Cardiac muscle cell (in vitro differentiated cells and primary cell): ENCODE measurements at places on chromosomes 5 and 9.
A peak's percentile ranks its signal among the peaks of the same experiment; 100 is the strongest.

DNA sequence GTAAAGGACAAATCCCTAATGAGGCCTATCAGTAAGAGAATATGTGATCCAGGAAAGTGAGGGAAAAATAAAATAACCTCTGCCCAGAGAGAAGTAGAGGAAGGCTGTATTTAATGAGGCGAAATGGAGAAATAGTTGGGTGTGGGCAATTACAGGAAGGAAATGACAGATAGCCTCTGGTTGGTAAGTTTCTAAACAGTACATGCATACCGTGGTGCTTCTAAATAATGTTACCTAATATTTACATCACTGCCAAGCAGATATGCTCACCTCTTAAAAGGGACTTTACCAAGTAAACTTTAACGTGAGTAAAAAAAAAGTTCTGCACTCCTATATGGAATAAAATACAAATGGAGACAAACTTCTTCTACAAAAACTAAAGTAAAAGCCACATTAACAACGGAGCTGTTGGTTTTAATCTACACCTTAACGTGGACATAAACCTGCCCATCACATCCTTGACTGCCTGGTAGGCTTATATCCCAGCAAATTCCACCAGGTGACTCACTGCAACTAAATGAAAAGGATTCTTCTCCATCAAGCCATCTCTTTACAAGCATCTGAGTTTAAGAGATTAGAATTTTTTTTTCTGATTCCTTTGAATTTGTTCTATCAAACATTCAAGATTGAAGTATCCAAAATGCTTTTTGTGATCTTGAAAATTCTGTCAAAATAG lies 12.4 kb downstream of the NFIL3 start:
- DNase-seq: peak; percentile 47

GRCh38 chr9:107345327-107345726 lies 62.2 kb downstream of the RAD23B start:
- no peak for DNase-seq

DNA sequence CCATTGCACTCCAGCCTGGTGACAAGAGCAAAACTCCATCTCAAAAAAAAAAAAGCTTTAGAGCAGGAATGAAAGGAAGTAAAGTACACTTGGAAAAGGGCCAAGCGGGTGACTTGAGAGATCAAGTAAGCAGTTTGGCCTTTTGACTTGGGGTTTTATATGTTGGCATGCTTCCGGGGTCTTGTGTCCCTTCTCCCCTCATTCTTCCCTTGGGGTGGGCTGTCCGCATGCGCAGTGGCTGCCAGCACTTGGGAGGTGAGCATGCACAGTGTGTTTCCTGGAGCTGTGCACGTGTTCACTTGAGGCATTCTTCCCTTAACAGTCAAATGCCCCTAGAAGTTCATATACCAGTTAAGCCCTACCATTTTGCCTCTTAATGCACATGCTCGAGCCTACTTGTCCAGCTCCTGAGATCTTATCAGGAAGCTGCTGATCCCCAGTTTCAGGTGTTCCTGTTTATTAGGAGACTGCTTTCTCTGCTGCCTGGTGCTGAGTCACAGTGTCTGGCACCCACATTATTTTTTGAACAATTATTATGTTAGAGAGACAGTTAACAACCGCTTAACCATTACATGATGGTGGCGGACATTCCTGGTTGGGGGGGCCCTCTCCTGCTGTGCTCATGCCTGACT lies 32.6 kb upstream of the PRRC2B start:
- DNase-seq: peak; percentile 21

DNA sequence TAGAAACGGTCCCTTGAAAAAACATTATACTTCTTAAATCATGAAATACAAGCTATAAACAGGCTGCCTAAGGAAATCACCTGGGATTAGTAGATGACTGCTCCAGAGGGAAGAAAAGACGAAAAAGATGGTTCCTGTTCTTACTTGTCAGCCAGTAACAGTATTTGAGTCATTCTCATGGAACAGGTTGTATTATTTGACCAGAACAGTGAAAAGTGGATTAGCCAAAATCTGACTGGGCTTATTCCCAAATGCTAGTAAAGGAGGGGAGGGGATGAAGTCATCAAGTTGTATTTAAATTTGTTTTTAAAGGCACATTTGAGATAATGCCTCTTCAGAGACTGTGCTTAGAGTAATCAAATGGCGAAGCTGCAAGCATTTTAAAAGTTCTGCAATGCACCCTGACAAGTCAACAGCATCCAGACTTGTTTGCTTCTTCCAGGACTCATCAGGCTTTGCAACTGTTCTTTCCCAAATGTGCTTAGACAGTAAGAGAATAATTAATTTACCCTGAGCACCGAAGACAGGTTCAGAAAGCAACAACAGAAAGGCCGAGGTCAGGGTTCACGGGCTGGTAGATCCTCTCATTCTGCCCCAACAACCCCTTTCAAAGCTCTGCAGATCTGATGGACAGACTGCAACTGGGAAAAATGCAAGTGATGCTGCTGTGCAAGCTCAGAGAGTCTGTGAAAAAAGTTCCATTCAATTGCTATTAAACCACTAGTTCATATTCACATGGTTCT lies 800.6 kb downstream of the KCTD16 start:
- no peak for DNase-seq
